Muscle of leg (tissue), 16 donors: ENCODE measurements at places on chromosomes 3 and 15. TPM values are rescaled to one million over a fixed set of nuclear protein-coding genes. Genes with fewer than 3 reads are reported as not detected.

- no peak for DNase-seq
These were observed 869.0 kb downstream of the AGBL1 start for GRCh38 chr15:86948719-86949118.

DNA sequence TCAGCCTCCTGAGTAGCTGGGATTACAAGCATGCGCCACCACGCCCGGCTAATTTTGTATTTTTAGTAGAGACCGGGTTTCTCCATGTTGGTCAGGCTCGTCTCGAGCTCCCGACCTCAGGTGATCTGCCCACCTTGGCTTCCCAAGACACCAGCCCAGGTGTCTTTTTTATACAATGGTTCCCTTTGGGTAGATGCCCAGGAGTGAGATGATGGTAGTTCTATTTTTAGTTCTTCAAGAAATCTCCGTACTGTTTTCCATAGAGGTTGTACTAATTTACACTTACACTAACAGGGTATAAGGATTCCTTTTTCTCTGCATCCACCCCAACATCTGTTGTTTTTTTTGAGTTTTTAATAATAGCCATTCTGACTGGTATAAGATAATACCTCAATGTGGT, 94.3 kb downstream of the IGF2BP2 start:
- DNase-seq: no peak

The CX3CR1 gene
- 1.5 TPM for total RNA-seq

DNA sequence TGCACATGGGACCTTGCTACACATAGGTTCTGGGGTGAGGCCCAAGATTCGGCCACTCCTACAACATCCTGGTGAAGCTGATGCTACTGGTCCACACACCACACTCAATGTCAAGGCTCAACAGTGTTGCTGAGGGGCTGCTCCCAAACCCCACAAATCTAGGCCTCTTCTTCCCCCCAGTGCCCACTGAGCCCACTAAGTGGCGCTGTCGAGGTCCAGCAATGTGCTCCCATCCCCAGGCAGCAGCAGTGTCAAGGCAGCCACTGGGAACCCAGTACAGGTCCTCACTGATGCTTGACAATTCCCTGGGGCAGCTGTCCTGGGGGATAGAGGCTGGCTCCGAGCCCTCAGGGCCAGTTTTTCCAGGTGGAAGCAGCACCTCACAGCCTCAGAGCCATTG, 21.5 kb downstream of the SCN5A start:
- no peak for DNase-seq

GRCh38 chr3:26438325-26438940, 184.1 kb upstream of the LRRC3B start:
- no peak for DNase-seq

The SLC22A14 gene
- total RNA-seq: 0.18 TPM

The IQCH gene
- total RNA-seq: 1.6 TPM

The MASP1 gene
- total RNA-seq: 8.2 TPM

GRCh38 chr15:73712107-73712506, 27.9 kb downstream of the CD276 start:
- no peak for DNase-seq

The ZNF80 gene
- 0.04 TPM for total RNA-seq

DNA sequence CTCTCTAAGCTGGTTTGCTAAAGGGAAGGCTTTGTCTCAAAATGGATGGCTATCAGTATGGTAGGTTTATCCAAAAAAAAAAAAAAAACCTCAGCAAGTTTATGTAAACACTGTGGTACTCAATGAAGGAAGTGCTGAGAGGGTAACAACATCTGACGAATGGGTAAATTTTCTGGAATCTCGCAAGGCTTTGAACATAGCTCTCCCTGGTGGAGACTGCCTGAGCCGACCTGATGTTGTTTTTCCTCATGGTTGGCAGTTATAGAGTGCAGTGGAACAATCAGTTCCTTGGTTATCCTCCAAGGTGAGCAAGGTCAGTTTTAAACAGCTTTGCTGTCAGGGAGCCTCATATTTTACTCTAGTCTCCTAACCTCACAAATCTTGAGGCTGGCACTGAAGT, 94.6 kb downstream of the ZPLD1 start:
- DNase-seq: no peak

DNA sequence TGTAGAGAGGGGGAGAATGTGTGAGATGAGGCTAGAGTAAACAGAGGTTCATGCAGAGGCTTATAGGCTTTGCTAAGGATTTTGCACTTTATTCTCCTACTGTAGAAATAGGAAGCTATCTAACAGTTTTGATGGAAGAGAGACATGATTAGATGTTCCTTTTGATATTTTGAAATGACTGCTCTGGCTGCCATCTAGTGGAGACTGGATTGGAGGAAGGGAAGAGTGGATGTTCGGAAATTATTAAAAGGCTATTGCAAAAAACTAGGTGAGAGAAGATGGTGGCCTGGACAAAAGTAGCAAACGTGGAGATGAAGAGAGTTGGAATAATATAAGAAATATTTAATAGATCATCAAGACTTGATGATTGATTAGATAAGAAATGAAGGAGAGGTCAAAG, 42.2 kb downstream of the SYN2 start:
- DNase-seq: peak; percentile 14

DNA sequence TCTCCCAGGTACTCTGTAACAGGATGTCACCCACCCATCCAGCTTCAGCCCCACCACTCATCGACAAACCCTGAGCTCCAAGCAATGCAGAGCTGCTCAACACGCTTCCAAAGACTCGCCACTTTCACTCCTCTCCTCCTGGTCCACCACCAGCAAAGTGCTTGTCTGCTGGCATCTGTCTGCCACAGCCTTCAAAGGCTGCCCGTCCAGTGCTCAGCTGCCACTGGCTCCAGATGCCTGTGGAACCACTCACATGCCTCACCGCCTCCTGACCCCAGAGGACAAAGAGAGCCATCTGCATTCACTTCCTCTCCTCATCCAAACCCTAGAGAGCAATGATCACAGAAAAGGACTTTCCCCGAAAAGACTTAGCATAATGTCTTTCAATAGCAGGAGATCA, 109.5 kb upstream of the OCA2 start:
- no peak for DNase-seq

The CHL1 gene
- 4.2 TPM for total RNA-seq

DNA sequence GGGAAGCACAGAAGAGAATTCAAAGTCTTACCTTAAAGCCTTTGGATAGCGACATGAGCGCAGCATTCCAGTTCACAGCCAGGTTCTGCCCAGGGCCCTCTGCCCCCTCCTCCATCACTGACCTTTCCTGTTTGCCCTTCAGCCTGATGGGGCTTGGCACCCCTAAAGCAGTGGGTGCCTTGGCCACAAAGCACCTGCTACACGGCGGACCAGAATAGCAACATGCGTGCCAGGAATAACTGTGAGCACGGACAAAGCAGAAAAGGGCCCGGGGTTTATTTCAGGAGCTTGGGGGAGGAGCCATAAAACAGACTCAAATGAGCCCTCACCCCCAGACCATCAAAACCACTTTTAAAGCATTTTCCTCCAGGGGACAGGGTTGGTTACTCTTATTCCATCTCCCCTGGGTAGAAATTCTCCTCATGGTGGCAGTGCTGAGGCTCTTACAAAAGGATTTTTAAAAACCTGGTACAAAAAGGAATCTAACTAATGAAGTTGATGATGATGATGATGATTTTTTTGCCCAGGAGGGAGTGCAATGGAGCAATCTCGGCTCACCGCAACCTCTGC, 135.4 kb downstream of the KLF13 start:
- no peak for DNase-seq

The TRH gene
- 0.13 TPM for total RNA-seq

GRCh38 chr3:114356066-114356465, 62.2 kb downstream of the TIGIT start:
- no peak for DNase-seq

- DNase-seq: peak; percentile 77
These were observed 405.8 kb downstream of the IGSF11 start for GRCh38 chr3:118628704-118629341.

DNA sequence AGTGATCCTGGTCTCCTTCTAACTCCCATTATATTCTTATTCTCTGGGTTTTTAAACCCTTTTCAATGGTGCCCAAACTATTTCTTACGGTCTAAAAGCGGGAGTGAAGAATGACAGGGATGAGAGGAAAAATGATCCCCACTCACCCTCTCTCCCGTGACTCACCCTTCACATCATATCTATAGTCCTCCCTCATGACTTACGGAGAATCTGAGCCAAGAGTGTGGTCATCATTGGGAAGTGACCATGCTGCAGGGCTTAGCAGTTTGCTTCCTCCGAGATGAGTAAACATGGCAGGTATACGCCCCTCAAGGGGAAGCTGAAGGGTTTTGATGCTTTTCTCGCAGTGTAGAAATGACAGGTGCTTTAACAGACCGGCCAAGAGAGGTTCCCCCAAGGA, 274.0 kb downstream of the RYR3 start:
- peak; percentile 11 for DNase-seq

The TICRR gene
- total RNA-seq: 2.2 TPM

GRCh38 chr15:51403072-51403878, 61.8 kb downstream of the GLDN start:
- peak; percentile 63 for DNase-seq

DNA sequence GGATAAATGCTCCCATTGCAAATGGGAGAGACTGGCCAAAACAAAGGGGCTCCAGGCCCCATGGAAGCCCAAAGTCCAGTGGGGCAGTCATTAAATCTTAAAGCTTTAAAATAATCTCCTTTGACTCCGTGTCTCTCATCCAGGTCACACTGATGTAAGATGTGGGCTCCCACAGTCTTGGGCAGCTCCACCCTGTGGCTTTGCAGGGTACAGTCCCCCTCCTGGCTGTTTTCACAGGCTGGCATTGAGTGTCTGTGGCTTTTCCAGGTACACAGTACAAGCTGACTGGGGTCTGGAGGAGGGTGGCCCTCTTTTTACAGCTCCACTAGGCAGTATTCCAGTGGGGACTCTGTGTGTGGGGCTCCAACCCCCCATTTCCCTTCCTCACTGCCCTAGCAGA, 45.9 kb downstream of the NIPA2 start:
- no peak for DNase-seq

DNA sequence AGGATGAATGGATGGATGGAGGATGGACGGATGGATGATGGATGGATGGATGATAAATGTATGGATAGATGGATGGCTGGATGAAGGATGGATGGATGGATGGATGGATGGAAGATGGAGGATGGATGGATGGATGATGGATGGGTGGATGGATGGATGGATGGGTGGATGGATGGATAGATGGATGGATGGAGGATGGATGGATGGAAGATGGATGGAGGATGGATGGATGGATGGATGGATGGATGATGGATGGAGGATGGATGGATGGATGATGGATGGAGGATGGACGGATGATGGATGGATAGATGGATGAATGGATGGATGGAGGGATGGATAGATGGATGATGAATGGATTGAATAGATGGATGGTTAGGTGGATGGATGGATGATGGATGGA, 210.6 kb upstream of the IGF1R start:
- no peak for DNase-seq

DNA sequence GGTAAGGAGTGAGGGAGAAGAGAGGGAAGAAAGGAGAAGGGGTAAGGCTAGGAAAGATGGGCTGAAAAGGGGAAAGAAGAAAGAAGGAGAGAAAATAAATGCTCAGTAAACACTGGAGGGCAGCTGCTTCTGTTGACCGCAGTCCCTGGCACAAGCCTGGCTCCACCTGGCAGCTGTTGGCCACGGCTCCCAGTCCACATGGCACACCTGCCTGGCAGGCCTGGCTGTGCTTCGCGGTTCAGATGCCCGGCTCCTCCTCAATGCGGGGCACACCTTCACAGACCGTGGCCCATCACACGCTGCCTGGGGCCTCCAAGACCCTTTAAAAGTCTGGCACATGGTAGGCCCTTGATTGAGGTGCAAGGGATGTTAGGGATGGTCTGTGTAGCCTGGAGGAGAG, 516.8 kb upstream of the PROK2 start:
- no peak for DNase-seq

DNA sequence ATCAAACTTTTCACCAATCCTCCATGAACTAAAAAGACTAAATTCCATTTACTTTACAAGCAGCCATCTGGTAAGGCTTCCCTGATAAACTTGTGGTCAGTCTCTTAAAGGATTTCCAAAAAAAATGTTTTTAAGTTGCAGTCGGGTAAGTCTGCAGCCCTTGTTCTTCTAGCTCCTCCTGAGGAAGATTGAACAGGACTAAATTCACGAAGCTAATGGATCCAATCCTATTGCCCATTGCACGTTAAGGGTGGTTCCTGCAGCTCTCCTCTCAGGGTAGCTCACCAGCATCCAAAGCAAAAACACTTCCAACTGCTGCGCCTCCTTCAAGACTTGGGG, 2.8 kb downstream of the HES1 start:
- peak; percentile 69 for DNase-seq

The BLM gene
- 4.7 TPM for total RNA-seq

The TTC23 gene
- 17.7 TPM for total RNA-seq

The PAK2 gene
- total RNA-seq: 23.7 TPM

GRCh38 chr3:143311096-143311495, 191.5 kb downstream of the CHST2 start:
- DNase-seq: no peak

The PIGBOS1 gene
- total RNA-seq: 13.5 TPM

DNA sequence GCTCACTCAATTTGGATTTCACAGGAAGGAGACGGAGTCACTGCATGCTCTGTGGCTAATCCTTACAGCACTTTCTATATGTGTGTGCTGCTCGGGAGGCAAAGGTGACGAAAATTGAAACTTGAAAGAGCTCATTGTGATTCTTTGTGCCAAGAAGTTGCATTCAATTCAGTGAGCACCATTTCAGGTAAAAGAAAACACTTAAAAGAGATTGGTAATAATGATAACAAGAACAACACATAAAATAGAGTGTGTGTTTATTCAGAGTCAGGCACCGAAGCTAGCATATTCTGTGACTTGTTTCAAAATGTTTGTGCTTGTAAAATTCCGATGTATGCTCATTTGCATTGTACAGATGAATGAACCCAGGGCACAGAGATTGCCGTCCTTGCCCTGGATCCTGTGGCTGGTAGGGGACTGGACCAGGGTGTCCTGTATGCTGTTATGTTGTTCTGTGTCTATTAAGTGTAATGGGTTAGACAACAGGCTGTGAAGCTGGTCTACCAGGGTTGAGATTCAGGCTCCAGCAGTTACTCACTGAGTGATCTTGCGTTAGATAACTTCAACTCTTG, 193.3 kb upstream of the PROK2 start:
- DNase-seq: no peak

DNA sequence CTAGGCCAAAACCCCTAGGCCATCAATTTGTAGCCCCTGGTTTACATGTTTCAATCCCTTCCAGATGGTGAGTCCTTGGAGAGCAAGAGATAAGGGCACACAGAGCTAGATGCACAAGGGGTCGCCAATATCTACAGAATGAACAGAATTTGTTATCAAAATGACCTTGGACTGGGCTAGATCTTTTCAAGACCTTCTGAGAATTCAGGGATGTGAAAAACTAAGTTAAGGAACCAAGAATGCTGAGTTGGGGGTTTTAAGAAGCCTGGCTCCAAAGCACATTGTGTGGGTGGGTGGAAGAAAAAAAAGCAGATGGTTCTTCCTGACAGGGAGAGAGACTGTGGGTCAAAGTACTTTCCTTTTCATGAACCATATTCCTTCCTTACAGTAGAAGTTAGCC, 10.2 kb downstream of the CDCP1 start:
- peak; percentile 64 for DNase-seq

GRCh38 chr3:142104763-142105162, 44.6 kb downstream of the TFDP2 start:
- no peak for DNase-seq
